ENCODE measurements at places on chromosomes 6 and 20.

DNA sequence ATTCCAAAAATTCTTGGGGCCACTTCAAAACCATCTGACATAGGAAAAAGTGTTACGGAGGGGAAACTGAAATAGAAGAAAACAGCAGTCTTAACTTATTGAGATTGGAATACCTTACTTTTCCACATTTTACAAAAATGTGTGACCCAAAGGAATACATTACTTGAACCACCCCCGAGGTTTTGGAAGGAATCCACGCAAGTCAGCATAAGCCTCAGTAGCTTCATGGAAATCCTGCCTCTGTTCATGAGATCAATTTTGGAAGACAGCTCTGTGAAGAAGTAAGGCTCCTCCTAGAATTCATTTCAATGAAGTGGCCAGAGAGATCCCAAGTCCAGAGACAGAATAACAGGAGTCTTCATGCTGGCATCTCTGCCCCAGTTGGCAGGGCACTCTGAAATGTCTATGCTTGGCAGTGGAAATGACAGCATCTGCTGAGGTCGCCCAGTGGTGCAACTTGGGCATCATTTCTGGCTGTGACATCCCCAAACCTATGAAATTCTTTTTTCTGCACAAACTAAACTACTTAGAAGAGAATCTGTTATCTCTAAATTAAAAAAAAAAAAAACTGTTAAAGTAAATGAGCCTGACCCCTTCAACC is 132.5 kb downstream of the EPM2A start:
- DNase-seq = no peak

DNA sequence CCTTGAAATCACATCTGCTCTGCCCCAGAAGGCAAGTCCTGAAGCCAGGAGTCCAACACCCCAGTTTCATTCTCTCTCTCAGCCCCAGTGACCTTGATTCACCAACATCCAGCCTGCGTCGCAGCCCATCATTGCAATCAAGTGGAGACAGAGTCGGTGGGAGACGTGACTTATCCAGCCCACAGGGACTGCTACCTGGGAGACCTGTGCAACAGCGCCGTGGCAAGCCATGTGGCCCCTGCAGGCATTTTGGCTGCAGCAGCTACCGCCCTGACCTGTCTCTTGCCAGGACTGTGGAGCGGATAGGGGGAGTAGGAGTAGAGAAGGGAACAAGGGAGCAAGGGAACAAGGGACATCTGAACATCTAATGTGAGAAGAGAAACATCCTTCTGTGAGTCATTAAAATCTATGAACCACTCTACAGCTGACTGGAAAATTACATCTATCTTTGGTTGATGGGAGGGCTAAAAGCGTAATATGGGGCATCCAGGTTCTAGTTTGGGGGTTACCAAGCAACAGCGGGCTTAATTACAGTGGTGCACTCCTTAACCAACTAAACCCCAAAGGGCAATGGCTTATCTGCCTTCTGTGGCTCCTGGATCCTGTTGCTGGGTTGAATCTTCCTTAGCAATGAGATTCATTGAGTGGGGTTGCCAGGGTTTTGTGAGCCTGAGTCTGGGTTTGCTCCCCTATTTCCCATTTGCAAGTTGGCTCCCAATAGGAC is 2.5 kb downstream of the LY6G6D start:
- no peak for DNase-seq

GRCh38 chr6:161583584-161583983 is 309.7 kb upstream of the AGPAT4 start:
- DNase-seq = no peak

GRCh38 chr6:91566467-91566866 is 979.6 kb upstream of the MAP3K7 start:
- no peak for DNase-seq

GRCh38 chr20:37726971-37727956 is 33.4 kb downstream of the CTNNBL1 start:
- DNase-seq = no peak

DNA sequence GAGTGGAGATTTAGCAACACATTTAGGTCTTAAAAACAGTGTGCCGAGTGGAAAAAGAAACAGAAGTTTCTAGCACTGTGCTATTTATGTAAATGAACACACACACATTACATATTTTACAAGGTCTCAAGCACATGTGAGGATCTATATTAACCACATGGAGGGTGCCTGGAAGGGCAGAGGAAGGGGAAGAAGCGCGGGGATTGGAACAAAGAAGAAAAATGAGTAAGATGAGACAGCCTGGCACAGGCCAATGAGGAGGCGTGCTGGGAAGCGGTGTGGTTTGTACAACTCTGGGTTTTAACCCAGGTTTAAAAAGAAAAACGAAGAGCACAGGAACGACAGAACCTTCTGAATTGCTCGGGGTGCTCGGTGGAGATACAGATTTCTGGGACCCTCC is 5.7 kb downstream of the KCNG1 start:
- DNase-seq = no peak

DNA sequence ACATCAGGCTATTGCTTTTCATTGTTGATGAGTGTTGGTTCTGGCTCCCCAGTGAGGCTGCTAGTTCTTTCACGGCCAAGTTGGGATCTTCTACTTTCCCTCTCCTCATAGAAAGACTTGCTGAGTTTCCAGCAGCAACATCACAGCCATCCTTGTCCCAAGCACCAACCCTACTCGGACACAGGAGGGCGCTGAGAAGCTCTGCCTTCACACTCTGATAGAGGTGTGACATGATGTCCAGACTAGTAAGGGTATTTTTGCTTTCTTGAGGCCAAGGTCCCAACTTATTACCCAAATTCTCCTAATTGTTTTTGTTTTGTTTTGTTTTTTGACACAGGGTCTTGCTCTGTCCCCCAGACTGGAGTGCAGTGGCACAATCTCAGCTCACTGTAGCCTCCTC is 3.0 kb upstream of the GCM1 start:
- DNase-seq = no peak

- no peak for DNase-seq
Measured at GRCh38 chr6:167119670-167120582, 3.0 kb upstream of the CCR6 start.

- no peak for DNase-seq
Measured at GRCh38 chr20:57332105-57333089, 2.8 kb downstream of the SPO11 start.

GRCh38 chr6:38566295-38567030 is 73.3 kb downstream of the BTBD9 start:
- DNase-seq = no peak

GRCh38 chr6:118617417-118617816 is 34.0 kb downstream of the CEP85L start:
- no peak for DNase-seq

DNA sequence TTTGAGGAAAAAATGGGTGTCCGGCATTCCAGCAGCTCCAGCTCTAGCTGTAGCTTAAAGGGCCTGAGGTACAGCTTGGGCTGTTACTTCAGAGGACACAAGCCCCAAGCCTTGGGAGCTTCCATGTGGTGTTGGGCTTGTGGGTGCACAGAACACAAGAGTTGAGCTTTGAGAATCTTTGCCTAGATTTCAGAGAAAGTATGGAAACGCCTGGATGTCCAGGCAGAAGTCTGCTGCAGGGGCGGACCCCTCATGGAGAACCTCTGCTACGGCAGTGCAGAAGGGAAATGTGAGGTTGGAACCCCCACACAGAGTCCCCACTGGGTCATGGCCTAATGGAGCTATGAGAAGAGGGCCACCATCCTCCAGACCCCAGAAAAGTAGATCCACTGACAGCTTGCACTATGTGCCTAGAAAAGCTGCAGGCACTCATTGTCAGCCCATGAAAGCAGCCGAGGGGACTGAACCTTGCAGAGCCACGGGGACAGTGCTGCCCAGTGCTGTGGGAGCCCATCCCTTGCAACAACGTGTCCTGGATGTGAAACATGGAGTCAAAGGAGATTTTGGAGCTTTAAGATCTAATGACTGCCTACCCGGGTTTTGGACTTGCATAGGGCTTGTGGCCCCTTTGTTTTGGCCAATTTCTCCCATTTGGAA is 90.6 kb downstream of the QKI start:
- no peak for DNase-seq

GRCh38 chr6:145814035-145814500 is 527 bp downstream of the FBXO30 start:
- peak; percentile 49 for DNase-seq

GRCh38 chr20:11013801-11014200 is 340.0 kb upstream of the JAG1 start:
- no peak for DNase-seq

- DNase-seq = no peak
Measured at GRCh38 chr6:71721642-71722041, 164.7 kb upstream of the RIMS1 start.

DNA sequence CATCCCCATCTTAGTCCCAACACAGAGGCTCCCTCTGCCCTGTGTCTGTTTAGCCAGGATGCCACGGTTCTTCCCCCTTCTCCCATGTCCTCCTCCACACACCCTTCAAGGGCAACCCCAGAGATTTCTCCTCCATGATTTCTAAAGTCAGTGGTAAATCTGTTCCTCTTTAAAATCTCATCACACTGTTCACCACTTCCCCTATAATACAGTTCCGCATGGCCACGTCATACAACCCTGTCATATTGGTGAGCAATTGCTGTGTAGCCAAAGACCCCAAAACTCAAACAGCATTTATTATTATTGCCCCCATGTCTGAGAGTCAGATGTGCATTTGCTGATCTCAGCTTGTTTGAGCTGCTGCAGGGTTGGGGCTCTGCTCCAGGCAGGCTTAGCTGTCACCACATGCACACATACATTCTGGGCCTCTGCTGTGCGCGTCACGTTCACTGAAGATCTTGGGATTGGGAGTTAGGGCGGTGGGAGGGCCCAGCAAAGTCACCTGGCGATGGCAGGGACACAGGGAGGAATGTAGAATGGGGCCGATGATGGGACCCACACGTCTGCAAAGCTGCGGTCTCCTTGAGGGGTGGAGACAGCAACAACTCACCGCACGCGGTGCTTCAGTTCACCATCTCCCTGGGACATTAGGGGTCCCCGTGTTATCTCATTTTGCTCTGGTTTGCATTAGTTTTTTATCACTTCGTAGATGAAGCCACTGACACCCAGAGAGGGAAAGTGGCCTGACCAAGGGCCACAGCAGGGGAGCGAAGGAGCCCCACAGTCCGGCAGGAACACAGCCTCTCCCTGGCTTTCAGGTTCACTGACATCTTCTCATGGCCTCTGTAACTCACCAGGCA is 36.9 kb upstream of the CD93 start:
- no peak for DNase-seq

GRCh38 chr6:30206152-30206551 is 7.1 kb downstream of the TRIM26 start:
- no peak for DNase-seq

- DNase-seq = peak; percentile 61
Measured at GRCh38 chr20:59006864-59007664, at the start of gene CTSZ. Gene CTSZ (minus strand): TSS chr20:59007254. CDS start chr20:59007128, 126 bp downstream.

GRCh38 chr20:10547276-10548114 is 112.4 kb downstream of the SLX4IP start:
- no peak for DNase-seq

GRCh38 chr20:4720977-4721349 is 746 bp upstream of the PRND start:
- no peak for DNase-seq

DNA sequence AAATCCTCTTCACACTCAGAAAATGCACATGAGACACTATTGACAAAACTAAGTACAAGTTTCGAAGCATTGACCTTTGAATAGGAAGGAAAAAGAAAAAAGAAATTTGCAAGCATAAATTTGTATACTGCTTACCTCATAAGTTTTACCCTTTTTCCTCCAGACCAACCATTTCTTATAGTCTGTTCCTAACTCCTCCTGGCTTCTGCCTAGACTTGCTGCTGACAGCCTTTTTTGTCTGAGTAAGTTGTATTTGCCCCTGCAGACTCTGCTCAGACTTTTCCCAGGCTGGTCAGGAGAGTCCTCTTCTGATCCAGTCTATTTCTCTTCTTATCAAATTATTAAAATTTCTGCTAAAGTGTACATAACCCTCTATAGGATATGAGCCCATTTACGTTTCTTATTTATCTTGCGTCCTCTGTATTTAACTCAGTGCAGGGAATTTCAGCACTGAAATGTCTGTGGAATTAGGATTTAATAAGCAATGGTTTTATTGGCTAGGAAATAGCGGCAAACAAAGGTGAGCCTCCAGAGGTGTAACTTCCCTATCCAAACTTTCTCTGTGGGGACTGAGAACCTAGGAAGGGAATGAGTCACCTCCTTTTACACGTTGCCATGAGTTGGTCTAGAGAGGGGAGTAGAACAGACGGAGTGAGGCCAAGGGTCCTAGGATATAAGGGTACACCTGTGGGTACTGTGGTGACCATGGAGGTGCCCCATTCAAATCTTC is 207.1 kb upstream of the MARCKS start:
- no peak for DNase-seq

DNA sequence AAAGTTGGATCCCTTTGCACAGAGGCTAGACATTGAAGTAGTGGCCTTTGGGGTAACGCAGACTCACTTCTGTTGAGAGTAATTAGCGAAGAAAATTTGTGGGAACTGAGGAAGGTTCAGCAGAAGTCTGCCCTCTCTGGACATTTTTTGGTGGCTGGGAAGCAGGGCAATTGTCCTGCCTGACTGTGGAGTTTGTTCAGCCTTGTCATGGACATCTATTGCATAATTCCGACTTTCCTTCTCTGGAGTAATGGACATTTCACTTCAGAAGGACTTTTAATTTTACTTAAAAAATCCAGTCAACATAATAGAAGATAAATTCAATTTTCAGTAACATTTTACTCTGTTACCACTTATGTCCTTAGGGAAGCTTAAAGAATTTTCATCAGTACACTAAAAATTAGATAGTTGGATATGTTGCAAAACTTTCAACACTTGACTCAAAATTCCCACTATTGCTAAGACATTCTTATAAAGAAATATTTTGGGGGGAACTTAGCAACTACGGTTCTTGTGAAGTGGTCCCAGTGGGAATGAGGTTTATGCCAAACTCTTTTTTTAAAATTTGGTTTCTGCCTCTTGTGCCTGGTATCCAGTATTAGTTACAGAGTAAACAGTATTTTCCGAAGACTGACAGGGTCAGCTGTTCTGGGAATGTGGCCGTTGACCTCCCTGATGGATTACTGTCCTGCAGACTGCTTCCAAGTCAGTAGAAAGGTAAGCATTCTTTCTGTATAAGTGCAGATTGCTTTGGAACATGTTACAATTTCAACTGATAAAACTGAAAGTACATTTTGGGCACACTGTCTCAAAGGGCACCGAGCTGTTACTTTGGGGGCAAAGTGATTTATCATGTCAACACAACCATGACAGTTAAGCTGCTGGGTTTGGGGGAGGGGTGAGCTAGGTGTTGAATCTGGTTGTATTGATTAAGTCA is 100.6 kb upstream of the MLIP start:
- no peak for DNase-seq

- DNase-seq = no peak
Measured at GRCh38 chr20:63703976-63704748, 3.6 kb downstream of the ARFRP1 start.

- no peak for DNase-seq
Measured at GRCh38 chr6:10400330-10400729, 14.5 kb downstream of the TFAP2A start.

- no peak for DNase-seq
Measured at GRCh38 chr20:49505518-49505917, 23.1 kb upstream of the KCNB1 start.

GRCh38 chr20:14049111-14049510 is 53.8 kb downstream of the MACROD2 start:
- no peak for DNase-seq

All from activated CD8-positive, alpha-beta memory T cell treated with anti-CD3 and anti-CD28 coated beads, Interleukin-2, amount 10 ng/mL, durations not matched to agents 7 days and 5 days (primary cell).